ENCODE measurements at places on chromosomes 12 and 14. TPM values are rescaled to one million over a fixed set of nuclear protein-coding genes. Genes with fewer than 3 reads are reported as not detected.

The C12orf50 gene
- not detected for total RNA-seq

DNA sequence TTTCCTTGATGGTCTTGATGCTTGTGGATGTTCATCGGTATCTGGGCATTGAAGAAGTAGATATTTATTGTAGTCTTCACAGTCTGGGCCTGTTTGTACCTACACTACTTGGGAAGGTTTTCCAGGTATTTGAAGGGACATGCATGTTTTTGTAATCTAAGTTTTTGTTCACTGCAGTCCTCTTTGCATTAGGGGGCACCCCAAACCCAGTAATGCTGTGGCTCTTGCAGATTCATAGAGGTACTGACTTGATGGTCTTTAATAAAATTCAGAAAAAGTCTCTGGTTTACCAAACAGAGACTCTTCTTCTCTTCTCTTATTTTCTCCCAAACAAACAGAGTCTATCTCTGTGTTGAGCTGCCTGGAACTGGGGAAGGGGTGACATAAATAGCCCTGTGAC is 150.9 kb upstream of the SLC16A7 start:
- peaks cover 10% of the 10 kb centered on the region for H3K4me1 ChIP-seq
- peak; percentile 15 for DNase-seq
- H3K36me3 ChIP-seq, result peaks cover 20% of the 10 kb centered on the region
- H3K27me3 ChIP-seq, result peaks cover 3% of the 10 kb centered on the region
- H3K4me3 ChIP-seq, result no peak overlapping the region
- no peak overlapping the region for H3K27ac ChIP-seq

- DNase-seq, result no peak
- peaks cover 61% of the 10 kb centered on the region for H3K4me1 ChIP-seq
- no peaks in the 10 kb centered on the region for H3K36me3 ChIP-seq
- H3K27ac ChIP-seq, result peak overlapping the region; percentile 84
- H3K27me3 ChIP-seq, result no peaks in the 10 kb centered on the region
Observed at GRCh38 chr14:91352053-91352452, 65.6 kb downstream of the CCDC88C start.

DNA sequence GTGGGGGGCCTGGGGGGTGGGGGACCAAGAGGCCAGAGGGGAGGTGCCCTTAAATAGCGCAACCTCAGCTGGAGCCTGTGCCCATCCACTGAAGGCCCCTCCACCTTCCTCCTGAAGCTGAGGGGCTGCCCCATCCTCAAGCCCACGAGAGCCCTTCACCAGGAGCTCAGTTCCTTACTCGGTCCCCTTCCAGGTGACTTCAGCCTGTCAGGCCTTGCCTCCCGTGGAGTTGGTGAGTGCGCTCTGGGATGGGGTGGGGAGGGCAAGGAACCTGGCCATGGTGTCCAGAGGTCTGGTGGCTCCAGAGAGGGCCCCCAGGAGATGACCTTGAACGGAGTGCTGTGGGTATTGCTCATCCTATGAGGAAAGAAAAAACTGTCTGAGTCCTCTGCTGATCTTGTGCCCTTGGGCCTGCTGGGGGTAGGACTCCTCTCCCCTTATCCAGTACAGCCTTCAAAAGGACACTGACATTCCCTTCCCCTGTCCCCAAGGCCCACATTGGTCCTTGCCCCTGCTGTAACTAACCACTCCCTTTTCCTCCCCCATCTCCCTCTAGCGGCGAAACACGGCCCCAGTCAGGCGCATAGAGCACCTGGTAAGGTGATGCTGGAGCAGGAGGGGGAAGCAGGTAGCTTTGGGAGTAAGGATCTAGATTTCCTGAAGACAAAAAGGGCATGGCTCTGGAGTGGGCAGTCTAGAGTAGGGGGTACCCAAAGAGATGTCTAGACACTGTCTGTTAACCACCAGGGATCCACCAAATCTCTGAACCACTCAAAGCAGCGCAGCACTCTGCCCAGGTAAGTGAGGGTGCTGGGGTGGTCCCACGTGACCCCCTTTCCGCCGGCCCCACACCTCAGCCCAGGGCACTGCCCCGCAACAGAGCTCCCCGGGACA is 3.6 kb downstream of the TNS2 start:
- peak overlapping the region; percentile 98 for H3K27ac ChIP-seq
- H3K4me1 ChIP-seq, result peaks cover 39% of the 10 kb centered on the region
- peaks cover 7% of the 10 kb centered on the region for H3K36me3 ChIP-seq
- H3K27me3 ChIP-seq, result peaks cover 36% of the 10 kb centered on the region
- peak; percentile 91 for DNase-seq
- H3K4me3 ChIP-seq, result peak overlapping the region; percentile 94

GRCh38 chr14:69547701-69548348 is 26.8 kb downstream of the CCDC177 start:
- H3K36me3 ChIP-seq, result no peaks in the 10 kb centered on the region
- H3K27ac ChIP-seq, result 0 out of 2 replicates have a peak overlapping the region, but pooled peaks have one; percentile 27
- H3K4me1 ChIP-seq, result peaks cover 30% of the 10 kb centered on the region
- H3K27me3 ChIP-seq, result peaks cover 12% of the 10 kb centered on the region
- DNase-seq, result peak; percentile 80

GRCh38 chr12:2958432-2959191 is 585 bp upstream of the TEAD4 start:
- H3K36me3 ChIP-seq, result no peaks in the 10 kb centered on the region
- DNase-seq, result no peak
- H3K27ac ChIP-seq, result peak overlapping the region; percentile 98
- peaks cover 45% of the 10 kb centered on the region for H3K4me1 ChIP-seq
- H3K4me3 ChIP-seq, result peak overlapping the region; percentile 91

DNA sequence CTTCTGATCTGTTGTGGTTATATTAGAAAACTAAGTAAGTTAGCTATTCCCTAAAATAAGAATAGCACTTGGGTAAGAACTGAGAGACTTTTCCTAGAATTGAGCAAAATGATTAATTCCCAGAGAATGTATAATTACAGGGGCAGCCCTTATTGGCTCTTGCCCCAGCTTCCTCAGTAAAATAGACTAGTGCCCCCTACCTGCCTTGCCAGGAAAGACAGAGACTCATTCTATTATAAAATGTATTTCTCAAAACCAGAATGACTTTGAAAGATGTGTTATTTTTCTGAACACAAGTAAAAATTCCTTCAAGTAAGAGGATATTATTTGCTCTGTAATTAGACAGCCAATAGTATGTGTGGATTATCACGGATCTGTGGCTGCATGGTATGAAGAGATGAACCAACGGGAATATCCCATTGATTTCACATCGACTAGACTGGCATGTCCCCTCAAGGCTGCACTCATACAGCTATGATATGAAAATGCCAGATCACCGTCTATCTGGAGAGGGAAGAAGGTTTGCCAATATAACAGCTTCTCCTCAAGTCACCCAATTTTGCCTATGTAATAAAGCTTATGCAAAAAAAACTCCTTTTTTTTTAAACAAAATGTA is 7.4 kb upstream of the GLRX5 start:
- no peak overlapping the region for H3K27ac ChIP-seq
- H3K4me3 ChIP-seq, result no peak overlapping the region
- H3K4me1 ChIP-seq, result peaks cover 21% of the 10 kb centered on the region
- no peaks in the 10 kb centered on the region for H3K27me3 ChIP-seq

GRCh38 chr12:80187660-80188090 is 88.3 kb downstream of the OTOGL start:
- no peaks in the 10 kb centered on the region for H3K36me3 ChIP-seq
- no peaks in the 10 kb centered on the region for H3K27me3 ChIP-seq
- H3K4me1 ChIP-seq, result peaks cover 22% of the 10 kb centered on the region
- no peak for DNase-seq

- no peak for DNase-seq
- H3K27me3 ChIP-seq, result no peaks in the 10 kb centered on the region
- H3K4me1 ChIP-seq, result peaks cover 22% of the 10 kb centered on the region
- H3K27ac ChIP-seq, result no peak overlapping the region
- no peaks in the 10 kb centered on the region for H3K36me3 ChIP-seq
Observed at GRCh38 chr12:71558445-71558844, 105.2 kb downstream of the ZFC3H1 start.

DNA sequence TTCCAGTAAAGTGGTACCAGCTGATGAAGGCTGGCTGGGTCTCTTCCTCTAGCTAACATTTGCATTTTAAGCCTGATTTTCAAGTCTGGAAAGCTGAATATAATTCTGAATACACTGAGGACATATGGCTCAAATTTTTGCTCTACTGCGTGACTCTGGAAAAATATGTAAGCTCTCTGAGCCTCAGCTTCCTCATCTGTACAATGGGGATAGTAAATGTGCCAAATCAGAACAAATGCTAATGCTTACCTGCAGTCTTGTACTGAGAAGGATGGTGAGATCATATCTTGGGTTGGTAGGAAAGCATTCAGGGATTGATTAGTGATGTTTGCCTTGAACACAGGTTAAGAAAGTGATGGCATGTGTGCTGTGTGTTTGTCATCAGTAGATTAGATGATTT is 14.6 kb downstream of the HNF1A start:
- H3K27ac ChIP-seq, result no peak overlapping the region
- H3K36me3 ChIP-seq, result no peaks in the 10 kb centered on the region
- peaks cover 5% of the 10 kb centered on the region for H3K27me3 ChIP-seq
- no peak overlapping the region for H3K4me3 ChIP-seq
- no peaks in the 10 kb centered on the region for H3K4me1 ChIP-seq

DNA sequence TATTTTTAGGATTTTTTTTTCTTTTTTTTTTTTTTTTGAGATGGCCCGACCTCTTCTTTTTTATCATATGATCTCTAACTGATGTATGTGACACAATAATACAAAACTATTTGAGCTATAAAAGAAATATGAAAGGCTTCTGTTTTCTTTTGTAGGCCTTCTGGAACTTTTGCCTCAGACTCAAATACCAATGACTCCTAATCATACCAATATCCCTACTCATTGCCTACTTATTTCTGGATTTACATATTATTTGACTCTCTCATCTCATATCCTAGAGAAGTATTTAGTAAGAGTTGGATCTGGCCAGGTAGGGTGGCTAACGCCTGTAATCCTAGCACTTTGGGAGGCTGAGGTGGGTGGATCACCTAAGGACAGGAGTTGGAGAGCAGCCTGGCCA is 12.7 kb upstream of the WDR89 start:
- DNase-seq, result no peak
- H3K27ac ChIP-seq, result no peak overlapping the region
- no peak overlapping the region for H3K4me3 ChIP-seq
- no peaks in the 10 kb centered on the region for H3K4me1 ChIP-seq

The GRIP1 gene
- 22.5 TPM for total RNA-seq
